ENCODE measurements at places on chromosomes 3 and 15. TPM values are rescaled to one million over a fixed set of nuclear protein-coding genes. Genes with fewer than 3 reads are reported as not detected.

ZNF619 gene
- total RNA-seq = 3.9 TPM

EPHA6 gene
- total RNA-seq = 0.70 TPM

GOLGB1 gene
- total RNA-seq = 43.2 TPM

PPIB gene
- 94.9 TPM for total RNA-seq

PLSCR2 gene
- not detected for total RNA-seq

DNA sequence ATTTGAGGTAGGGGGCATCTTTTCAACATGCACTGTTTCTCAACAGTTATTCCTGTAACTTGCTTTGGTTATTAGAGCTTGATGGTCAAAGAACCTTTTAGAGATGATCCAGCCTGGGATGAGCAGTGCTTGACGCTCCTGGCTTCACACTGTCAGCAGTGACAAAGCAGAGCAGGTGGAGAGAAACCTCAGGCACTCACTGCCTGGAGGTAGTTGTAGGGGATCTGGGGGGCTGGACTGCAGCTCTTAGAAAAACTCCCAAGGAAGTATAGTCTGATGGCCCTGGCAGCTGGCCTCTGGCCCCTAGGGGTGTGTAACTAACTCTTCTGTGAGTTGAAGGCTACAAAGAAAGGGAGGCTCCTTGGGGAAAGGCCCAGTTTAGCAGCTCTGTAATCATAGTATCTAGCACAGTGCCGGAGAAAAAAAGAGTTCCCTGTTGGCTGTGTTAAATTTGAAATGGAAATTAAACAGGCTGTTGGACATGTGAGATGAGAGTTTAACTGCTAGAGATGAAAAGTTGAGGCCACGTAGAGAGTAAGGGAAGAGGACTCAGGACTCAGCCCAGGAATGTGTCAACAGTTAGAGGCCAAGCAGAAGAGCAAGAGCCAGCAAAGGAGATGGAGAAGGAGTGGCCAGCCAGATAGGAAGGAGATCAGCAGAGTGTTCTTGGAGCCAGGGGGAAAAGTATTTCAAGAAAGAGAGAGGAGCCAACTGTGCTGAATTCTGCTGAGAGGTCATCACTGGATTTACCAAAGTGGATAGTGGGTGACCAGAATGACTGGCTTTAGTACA, 14.2 kb downstream of the OXNAD1 start:
- no peak for DNase-seq

GRCh38 chr3:138835397-138835757, 649 bp upstream of the PIK3CB start:
- DNase-seq = no peak

- no peak for DNase-seq
Observed at GRCh38 chr15:61367953-61368352, 138.9 kb upstream of the RORA start.

DNA sequence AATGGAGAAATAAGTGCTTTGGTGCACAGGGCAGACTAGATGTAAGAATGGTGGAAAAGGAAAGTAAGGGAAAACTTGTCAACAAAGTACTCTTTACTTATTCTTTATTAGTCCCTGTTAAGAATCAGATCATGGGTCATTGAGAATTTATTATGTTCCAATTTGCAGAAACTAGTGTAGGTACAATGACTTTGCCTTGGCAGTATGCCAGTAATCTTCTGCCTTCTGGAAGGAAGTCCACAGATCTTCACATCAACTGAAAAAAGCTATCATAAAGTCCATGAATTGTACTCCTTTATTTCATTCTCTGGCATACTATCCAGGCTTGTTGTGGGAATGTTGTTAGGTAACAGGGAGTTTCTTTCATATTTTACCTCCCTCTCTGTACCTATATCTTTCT, 88.2 kb upstream of the FLNB start:
- DNase-seq = no peak

DNA sequence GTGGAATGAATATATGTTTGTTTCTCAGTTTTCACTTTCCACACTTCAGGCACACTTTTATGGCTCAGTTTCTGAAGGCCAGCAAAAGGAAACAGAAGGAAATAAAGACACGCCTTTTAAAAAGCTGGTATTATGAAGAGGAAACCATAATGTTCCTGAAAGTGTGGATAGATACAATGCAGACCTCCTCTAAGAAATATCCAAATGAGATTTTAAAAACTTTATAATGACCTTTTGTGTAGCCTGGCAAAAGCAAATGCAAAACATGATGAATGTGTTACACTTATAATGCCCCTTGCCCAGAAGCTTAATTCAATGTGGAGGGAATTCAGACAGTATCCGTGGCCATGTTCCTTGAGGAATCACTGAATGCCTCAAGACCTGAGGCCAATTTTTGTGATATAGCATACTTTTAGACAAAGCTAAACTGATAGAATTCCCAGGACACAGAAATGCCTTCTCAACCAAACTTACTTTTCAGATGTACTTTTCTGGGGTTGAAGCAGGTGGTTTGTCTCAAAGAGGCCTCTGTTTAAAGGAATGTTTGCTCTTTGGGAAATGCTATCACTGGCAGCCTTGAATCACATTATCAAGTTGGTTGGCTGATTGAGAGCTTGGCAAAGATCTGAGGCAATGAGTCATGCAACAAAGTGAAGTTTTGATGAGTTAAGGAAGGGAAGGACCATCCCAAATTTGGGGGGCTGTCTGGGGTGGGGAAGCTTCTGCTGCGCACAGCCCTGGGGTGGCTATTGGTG, 77.1 kb upstream of the CACNA2D3 start:
- DNase-seq = no peak

GRCh38 chr15:101115786-101116680, 135.8 kb downstream of the CHSY1 start:
- DNase-seq = peak; percentile 71
